ENCODE measurements at places on chromosomes 13 and 19.

- peak; percentile 79 for DNase-seq
These were observed 60.5 kb downstream of the CELF5 start for GRCh38 chr19:3284759-3285646.

- no peak for DNase-seq
These were observed 27.3 kb upstream of the SPATA13 start for GRCh38 chr13:24133021-24133795.

GRCh38 chr13:66659286-66659685 lies 570.9 kb downstream of the PCDH9 start:
- no peak for DNase-seq

DNA sequence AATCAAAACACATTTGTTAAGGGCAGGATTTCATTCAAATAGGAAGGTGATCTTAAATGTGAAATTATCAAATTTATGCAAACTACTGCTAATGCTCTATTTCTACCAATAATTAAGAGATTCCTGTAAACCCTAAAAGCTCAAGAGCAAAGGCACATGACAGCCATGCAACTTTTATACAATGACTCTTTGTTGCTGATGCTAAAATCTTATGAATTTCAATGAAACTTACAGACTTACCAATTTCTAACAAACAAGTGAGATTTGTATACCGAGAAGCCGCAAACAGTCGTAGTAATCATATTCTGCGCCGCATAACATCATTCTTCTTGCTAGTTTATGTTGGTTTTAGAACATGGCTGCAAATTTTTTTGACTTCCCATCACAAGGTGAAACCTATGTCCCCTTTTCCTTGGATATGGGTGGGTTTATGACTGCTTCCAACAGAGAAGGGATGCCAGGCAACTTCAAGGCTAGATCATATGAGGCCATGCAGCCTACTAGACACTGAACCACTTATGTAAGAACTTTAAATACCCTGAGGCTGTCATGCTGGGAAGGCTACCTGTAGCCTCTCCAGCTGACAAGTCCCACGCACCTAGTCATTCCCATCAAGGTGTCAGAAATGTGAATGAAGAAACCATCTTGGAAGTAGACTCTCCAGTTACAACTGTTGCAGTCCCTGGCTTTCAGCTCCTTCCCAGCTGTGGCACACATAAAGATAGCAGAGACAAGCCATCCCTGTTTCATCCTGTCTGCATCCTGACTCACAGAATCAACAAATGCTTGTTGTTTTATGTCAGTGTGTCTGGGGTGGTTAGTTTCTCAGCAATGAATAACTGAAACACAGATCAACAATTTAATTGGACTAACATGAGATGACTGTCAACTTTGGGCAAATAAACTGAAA lies 42.0 kb downstream of the LNX2 start:
- no peak for DNase-seq

GRCh38 chr13:40221131-40221459 lies 445.3 kb downstream of the FOXO1 start:
- DNase-seq, result no peak

GRCh38 chr13:60051754-60052285 lies 111.9 kb downstream of the DIAPH3 start:
- no peak for DNase-seq

- DNase-seq, result no peak
These were observed 19.0 kb upstream of the N4BP2L1 start for GRCh38 chr13:32446773-32447465.

GRCh38 chr13:90696254-90696653 lies 651.2 kb upstream of the MIR17HG start:
- DNase-seq, result no peak

DNA sequence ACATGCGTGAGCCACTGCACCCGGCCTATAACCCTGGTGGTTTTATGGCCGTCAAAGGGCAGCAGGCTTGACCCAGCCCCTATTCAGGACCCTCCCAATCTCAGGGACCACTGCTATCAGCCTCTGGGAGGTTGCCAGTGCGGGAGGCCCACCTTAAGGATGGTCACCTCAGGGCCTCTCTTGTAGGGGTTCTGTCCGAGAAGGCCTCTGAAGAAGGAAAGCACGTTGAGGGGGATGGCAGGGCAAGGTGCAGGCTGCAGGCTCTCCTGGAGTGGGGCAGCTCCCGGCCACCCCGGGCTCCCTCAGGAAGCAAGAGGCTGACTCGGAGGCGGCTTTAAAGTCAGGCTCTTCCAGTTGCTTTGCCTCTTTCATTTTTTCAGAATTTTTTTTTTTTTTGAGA lies 6.0 kb upstream of the GRTP1 start:
- no peak for DNase-seq

DNA sequence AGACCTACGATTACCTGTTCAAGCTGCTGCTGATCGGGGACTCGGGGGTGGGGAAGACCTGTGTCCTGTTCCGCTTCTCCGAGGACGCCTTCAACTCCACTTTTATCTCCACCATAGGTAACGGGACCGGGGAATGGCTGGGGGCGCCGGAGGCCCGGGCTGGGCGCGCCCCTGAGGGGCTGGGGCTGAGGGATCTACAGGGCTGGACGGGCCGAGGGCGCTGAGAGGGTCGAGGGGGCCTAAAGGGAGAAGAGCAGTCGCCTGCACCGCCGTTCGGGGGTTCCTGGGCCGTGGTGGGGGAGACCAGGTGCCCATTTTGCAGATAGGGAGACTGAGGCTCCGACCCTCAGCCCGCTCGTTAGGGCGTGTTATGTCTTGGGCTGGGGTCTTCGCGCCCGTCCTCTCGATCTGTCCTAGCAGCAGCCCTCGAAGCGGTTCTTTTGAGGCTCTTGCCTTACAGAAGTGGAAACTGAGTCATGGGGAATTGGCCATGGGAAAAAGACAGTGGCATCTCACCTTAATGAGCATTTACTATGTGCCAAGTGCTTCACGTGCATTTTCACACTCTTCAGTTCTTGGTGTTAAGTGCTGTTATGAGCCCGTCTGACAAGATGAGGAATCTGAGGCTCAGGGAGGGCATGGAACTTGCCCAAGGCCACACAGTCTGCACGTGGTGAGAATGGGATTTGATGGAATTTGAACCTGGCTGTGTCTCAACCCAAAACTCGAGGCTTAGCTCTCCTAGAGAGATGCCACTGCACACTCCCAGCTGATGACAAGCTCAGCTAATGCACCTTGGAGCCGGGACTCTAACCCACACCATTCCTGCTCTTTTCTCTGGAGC lies 442 bp downstream of the RAB8A start:
- DNase-seq, result no peak

- no peak for DNase-seq
These were observed 5.2 kb downstream of the PRMT1 start for GRCh38 chr19:49682274-49682673.

- DNase-seq, result no peak
These were observed 19.8 kb upstream of the ATP11A start for GRCh38 chr13:112669881-112670499.

GRCh38 chr13:87089391-87089790 lies 581.8 kb upstream of the SLITRK5 start:
- DNase-seq, result no peak

DNA sequence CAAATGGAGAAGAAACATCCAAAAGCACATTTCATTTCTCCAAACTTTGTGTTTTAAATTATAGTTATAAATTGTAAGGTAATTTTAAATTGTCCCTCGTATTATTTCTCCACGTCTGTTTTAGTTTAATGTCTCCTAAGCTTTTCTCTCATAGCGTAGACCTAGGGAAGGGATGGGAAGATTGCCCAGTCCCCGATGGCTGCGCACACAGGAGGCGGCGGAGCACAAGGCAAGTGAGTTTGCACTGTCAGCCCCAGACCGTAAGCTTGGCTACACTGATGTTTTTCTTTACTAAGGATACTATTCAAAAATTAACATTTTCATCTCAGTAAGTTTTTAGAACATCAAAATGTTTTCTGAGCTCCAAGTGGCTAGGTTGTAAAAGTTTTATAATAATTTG lies 72.3 kb downstream of the GPR12 start:
- no peak for DNase-seq

GRCh38 chr13:94656766-94657165 lies 55.1 kb downstream of the GPR180 start:
- no peak for DNase-seq

DNA sequence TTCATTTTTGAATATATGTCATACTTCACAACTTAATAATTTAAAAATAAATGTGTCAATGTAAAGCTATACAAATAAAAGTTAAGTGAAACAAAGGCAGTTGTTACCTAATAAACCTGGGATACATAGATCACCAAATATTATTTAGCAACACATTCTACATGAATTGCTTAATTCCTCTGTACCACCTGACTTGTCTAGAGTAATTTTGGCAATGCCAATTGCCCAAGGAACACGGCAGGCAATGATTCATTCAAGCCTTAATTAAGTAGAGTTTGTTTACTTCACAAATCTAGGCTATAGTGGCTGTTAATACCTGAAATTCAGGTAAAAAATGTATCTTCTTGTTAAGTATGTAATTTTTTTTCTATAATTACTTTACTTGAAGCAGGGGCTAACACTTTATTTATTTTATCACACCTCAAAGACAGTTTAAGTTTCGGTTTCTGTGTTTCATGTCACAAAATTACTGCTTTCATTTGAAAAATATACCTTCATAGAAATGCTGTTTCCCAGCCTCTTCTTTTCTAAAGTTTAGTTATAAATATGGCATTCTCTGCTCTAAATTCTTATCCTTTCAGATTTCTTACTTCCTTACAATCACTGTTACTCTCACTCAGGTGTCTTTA lies 705.7 kb downstream of the SLITRK5 start:
- DNase-seq, result no peak

DNA sequence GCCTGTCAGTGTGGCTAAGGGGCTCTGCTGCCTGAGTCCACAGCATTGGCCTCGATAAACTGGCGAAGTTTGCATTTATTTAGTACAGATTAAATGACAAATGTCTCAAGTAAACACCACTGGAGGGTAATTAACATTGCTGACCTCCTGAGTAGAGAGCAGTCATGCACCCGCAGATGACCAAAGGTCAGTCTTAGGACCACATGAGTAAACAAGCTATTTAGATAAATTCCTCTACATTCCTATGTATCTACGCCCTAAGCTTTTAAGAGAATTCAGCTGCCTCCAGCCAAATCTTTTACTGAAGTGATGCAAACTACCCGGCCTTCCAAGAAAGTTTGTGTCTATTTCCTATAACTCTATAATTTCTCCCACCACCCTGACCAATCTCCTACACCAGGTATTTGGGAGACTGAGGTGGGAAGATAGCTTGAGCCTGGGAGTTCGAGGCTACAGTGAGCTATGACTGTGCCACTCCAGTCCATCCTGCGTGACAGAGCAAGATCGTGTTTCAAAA lies 22.9 kb downstream of the CD70 start:
- no peak for DNase-seq

DNA sequence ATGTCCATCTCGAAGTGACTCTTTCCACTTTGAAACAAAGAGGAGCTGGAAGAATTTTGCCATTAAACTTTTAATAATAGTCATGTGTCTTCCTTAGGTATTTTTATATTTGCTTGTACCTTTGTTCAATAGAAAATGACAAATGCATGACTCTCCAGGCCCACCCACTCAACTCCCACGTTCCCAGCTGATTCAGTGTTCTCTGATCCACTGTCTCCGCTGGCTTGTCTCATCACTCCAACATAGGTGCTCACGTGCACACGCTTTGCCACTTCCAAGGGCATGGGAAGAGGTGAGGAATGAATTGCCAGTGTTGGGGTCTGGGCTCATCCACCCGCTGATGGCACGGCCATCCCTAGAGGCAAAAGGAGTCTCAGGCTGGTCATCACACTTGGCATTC lies 24.5 kb downstream of the RASL11A start:
- DNase-seq, result no peak

GRCh38 chr13:109500146-109500773 lies 286.1 kb downstream of the IRS2 start:
- DNase-seq, result no peak

GRCh38 chr19:5984600-5984999 lies 6.7 kb upstream of the RANBP3 start:
- DNase-seq, result no peak

DNA sequence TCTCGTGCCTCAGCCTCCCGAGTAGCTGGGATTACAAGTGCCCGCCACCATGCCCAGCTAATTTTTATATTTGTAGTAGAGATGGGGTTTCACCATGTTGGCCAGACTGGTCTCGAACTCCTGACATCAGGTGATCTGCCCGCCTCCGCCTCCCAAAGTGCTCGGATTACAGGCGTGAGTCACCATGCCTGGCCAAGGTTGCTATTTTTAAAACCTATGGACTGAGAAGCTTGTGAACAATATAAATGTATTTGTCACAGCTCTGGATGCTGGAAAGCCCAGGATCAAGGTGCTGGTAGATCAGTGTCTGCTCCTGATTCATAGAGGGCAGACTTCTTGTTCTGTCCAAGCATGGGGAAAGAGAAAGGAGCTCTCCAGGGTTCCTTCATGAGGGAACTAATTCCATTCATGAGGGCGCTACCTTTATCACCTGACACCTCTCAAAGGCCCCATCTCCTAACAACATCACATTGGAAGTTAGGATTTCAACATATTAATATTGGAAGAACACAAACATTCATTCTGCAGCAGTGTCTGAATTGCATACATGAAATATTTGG lies 16.1 kb downstream of the CARD8 start:
- DNase-seq, result no peak

GRCh38 chr13:88744289-88744688 lies 1073.1 kb downstream of the SLITRK5 start:
- DNase-seq, result no peak

DNA sequence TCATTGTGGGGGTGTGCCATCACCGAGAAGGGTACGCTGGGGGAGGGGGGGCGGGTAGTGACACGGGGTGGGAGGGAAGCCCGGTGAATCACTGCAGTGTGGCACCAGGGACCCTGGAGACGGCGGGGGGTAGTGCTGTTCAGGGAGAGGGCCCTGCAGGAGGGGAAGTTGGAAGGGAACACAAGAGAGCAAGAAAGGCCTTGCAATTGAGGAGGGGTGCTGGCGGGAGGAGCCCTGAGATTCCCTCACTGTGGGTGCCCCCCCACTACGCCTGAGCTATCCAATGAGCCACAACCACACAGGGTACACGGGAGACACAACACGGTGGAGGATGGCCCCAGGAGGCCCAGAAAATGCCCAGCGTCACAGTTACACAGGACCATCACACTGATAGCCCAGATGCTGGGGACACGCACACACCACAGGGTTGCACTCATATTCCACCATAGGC lies 516 bp upstream of the ATP1A3 start:
- no peak for DNase-seq

GRCh38 chr13:45594764-45595163 lies 20.8 kb downstream of the ERICH6B start:
- DNase-seq, result no peak
